Stimulated activated CD4-positive, alpha-beta T cell treated with anti-CD3 and anti-CD28 coated beads, Interleukin-1b, Interleukin-23, amount 100 ng/mL, for 1 hour (primary cell): ENCODE measurements at places on chromosomes 12 and 14.

- no peak for DNase-seq
These were observed 51.0 kb downstream of the PRKCH start for GRCh38 chr14:61372379-61372778.

- DNase-seq: no peak
These were observed 55.2 kb downstream of the PTGER2 start for GRCh38 chr14:52369305-52369801.

DNA sequence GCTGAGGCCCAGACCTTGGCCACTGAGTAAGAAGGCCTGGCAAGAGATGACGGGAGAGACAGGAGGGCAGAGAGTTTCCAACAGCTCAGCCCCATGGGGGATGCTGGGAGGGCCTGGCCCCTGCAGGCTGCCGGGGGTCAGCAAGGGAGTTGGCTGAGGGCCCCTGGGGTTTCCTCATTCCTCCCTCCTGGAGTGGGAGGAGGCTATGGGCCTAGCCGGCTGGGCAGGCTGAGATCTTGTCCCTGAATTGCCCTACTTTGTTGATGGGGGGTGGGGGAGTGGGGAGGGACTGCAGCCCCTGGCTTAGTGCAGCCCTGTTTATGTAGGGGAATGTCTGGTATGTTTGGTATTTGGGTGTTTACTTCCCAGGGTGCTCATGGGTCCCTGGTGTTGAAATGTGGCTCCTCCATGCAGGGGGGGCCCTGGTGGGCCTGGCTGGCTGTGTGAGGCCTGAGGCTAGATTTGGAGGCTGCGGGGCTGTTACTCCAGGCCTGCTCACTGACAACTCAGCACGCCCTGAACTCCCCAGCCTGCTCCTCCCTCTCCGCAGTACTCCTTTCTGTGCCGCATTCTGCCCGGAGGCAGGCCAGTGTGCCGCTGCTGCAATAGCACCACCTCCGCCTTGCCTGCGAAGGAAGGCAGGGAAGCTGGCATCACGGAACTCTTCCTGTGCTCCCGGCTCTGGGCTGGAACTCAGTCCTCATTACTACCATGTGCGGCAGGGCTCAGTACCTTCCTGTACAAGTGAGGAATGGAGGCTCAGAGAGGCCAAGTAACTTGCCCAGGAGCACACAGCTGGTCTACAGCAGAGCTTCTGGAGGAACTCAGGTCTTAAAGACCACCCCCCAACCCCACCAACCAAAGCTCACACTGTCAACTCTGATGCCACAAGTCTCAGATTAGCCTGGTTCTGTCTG lies 25.3 kb downstream of the JDP2 start:
- DNase-seq: no peak

DNA sequence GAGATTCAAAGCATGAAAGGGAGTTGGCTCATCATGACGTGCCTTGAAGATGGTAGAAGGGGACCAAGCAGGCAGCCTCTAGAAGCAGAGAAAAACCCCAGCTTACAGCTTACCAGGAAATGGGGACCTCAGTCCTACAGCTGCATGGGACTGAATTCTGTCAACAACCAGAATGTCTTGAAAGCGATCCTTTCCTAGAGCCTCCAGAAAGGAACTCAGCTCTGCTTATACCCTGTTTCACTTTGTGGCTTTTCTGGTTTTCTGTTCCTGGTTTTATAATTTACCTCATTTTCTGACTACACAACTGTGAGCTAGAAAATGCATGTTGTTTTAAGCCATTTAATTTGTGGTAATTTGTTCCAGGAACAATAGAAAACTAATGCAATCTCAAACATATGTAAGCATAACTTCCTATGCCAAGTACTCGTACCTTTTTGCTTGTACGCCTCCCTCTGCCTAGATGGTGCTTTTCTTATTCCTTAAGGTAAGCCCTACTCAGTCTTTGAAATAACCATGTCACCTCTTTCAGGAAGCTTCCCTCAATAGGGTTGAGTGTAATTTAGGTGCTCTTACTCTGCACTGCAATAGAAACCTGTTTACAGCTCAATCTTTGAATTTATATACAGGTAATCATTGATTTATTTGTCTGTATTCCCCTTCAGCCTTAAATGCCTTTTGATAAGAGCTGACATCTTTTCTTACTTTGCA lies 348.8 kb downstream of the TMEM117 start:
- no peak for DNase-seq

GRCh38 chr14:74395094-74395493 lies 30.9 kb downstream of the SYNDIG1L start:
- no peak for DNase-seq

- no peak for DNase-seq
These were observed 18.9 kb downstream of the ADGRD1 start for GRCh38 chr12:130972586-130972950.

DNA sequence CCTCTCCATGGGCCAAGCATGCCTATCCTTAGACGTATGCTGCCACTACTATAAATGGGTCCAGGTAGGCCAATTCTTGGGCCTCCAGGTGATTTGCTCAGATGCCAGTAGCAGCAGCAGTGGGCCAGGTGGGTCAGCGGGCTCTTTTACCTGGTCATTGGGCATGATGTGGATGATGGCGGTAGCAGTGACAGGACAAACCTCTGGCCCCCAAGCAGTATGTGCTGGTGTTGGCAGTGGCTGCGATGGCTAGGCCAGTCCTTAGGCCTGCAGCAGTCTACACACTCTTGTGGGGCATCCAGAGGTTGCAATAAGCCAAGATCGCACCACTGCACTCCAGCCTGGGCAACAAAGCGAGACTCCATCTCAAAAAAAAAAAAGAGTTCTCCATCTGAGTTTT lies 19.1 kb upstream of the VASH1 start:
- no peak for DNase-seq

GRCh38 chr14:47439953-47440352 lies 235.5 kb downstream of the MDGA2 start:
- no peak for DNase-seq

GRCh38 chr14:65296402-65296801 lies 116.1 kb upstream of the FUT8 start:
- no peak for DNase-seq

DNA sequence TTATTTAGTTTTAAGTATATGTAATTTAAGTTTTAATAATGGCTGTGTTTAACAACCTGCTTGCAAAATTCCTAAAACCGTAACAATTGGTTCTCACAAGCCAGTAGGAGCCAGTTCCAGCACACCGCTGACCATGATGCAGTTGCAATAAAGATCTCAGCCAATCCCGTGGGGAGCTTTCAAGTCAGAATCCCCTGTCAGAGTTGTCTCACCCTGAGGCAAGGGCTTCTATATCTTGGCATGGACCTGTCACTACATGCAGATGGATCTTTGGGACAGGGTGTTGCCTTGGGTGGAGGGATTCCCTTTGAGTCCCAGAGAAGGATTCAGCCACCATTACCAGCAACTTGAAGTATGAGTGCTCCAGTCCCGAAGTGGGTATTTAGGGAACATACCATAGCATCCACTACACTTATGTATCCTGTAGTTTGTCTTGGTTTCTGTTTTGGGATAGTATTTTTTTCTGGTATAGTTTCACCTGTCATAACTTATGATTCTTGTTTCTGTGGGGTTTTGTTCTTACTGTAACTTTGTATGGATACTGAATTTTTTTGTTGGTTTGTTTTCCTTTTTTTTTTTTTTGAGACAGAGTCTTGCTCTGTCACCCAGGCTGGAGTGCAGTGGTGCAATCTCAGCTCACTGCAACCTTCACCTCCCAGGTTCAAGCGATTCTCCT lies 30.1 kb upstream of the LIMA1 start:
- no peak for DNase-seq

DNA sequence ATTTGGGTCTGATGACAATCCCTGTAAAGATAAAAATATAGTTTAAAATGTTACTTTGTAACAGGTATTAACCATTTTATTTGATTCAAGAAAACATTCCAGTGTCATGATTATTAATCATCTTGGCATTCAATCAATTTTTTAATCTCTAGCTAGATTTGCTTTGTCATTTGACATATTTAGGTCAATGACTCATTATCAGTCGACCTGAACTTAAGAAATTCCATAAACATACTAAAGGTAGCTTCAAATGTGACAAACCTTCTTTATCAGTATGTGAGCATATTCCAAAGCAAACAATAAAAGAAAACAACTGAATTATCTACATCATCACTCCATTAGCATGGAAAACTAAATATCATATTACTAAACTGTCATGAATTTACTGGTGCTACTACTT lies 50.8 kb upstream of the CDKL1 start:
- DNase-seq: no peak

DNA sequence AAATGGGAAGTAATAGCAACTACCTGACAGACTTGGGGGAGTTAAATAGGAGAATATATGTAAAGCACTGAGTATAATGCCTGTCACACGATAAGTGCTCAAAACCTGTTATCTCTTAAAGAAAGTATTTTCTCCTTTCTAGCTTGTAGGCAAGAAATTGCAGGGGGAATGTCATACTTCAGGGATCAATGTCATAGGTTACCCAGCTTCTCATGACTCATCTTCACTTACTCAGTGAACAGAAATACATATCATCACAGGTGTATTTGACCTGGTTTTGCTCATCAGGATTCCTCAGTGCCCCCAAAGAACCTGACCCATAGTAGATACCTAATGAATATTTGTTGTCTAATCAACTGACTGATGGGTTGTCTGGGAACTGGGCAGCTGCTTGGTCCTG lies 285.0 kb upstream of the ATP2B1 start:
- no peak for DNase-seq

GRCh38 chr14:39500253-39500652 lies 68.0 kb upstream of the FBXO33 start:
- DNase-seq: no peak

DNA sequence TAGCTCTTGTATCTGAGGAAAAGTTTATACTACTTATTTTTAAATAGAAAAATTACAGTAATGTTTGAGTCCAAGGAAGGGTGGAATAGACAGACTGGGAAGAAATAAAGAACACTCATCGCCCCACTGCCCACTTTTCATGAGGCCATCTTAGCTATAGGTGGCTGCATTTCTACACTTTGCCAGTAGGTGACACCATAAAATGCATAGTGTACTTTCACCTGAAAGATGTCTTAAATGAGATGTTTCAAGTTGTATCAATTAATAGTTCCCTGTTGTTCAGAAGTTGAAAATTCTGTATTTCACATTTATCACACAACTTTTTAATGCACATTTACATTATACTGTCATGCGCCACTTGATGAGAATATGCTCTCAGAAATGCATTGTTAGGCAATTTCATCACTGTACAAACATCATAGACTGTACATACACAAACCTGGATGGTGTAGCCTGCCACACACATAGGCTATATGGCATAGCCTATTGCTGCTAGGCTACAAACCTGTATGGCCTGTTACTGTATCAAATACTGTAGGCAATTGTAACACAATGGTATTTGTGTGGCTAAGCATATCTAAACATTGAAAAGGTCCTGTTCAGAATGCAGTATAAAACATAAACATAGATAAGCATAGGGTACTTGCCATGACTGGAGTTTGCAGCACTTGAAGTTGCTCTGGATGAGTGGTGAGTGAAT lies 27.6 kb downstream of the PMCH start:
- DNase-seq: no peak

- DNase-seq: no peak
These were observed 15.9 kb downstream of the NCOR2 start for GRCh38 chr12:124551268-124552144.

GRCh38 chr12:69150796-69151127 lies 88.6 kb upstream of the CPSF6 start:
- no peak for DNase-seq

DNA sequence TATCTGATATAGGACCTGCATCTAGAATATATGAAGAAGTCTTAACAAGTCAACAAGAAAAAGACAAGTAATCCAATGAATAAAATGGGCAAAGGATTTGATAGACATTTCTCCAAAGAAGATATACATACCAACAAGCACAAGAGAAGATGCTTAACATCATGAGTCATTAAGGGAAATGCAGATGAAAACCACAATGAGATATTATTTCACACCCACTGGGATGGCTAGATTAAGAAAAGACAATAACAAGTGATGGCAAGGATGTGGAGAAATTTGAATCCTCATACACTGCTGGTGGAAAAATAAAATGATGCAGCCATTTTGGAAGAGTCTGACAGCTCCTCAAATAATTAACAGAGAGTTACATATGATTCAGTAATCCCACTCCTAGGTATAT lies 502.6 kb downstream of the FUT8 start:
- no peak for DNase-seq

- DNase-seq: no peak
These were observed 923.1 kb upstream of the MDGA2 start for GRCh38 chr14:48598458-48598857.

- DNase-seq: no peak
These were observed 37.5 kb downstream of the EMP1 start for GRCh38 chr12:13233830-13234641.

GRCh38 chr14:59166258-59166657 lies 22.2 kb upstream of the DAAM1 start:
- no peak for DNase-seq

- DNase-seq: no peak
These were observed 22.9 kb downstream of the SPTLC2 start for GRCh38 chr14:77593501-77593961.

- DNase-seq: no peak
These were observed 170.8 kb upstream of the RASSF8 start for GRCh38 chr12:25787701-25788100.
